ENCODE measurements at places on chromosomes 2 and 18.

DNA sequence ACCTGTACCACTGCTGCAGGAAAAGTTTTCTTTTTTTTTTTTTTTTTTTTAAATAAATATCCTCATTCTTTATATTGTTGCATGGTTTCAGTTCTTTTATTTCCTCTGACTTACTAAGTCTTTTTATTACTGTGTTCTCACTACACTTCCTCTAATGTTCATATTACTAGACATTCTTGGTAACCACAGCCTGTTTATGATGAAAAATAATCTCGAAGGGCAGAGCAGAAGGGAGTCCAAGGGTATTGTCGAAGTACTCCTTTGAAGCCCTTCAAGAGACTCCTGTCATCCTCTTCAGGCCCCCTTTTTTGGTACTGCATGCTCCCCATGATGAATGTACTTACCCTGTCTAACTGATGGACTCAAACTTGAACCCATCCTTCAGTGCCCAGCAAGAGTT, 61.2 kb downstream of the RND3 start:
- no peak for DNase-seq

DNA sequence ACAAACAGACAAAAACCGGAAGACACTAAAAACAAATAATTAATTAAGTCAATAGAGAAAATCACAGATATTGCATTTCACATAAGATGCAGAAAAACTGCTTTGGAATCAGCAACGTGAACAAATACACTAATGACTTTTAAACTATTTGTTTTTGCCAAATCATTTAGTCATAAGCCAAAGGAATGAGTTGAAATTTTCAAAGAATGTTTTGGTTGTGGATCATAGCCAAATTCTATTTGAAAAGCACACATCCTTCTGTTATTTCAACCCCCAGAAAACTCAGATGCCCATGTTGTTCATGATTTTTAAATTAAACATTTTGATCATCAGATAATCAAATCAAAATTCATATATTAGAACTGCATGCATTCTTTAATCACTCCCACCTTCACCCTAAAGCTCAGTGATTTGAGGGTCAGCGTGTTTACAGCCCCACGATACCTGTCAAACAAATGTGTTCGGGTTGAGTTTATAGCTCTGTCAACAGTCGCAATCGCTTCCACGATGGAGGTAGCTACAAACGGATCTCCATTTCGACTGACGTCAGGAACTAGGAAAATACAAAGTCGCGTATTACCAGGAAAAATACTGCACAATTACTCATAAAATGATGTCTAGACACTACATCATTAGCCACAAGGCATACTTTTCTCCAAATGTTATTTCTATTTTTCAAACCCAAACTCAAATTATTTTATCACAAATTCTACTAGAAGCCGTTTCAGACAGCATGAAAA, 90.2 kb downstream of the PXDN start:
- DNase-seq, result no peak

GRCh38 chr2:96111823-96112500, 4.4 kb downstream of the ADRA2B start:
- no peak for DNase-seq

DNA sequence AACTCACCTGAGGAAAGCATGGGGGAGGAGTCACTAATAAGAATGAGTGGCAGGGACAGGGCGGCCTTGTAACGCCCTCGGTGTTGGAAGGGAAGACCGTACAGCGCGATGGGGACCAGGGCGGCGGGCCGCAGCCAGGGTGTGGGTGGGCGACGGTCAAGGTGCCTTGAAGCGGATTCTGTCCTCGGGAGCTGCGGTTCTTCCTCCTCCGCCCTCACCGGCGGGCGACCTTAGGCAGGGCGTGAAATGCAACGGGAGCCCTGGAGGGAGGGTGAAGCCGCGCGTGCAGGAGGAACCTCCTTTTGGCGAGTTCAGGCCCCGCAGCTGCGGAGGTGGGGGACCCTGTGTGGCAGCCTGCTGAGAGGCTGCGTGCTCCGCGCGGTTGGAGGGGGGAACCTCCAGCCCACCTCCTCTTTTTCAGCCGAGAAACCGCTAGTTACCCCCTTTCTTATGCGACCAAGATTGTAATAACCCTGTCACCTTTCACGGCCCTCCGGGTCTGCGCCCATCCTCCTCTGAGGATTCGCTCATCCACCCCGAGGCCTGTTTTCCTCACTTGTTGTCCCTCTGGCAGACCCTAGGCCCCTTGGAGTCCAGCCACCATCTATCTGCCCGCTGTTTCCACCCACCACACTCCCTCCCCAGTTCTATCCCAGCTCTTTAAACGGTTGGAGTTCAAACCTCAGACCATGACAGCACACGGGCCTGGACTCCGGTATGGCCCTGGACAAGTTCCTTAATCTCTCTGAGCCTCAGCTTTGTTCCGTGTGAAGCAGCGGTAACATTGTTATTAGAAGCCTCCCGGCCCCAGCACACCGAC, 823 bp upstream of the RNU2-63P start:
- no peak for DNase-seq

- DNase-seq, result no peak
Measured at GRCh38 chr18:3623769-3624545, 174.0 kb downstream of the TGIF1 start.

DNA sequence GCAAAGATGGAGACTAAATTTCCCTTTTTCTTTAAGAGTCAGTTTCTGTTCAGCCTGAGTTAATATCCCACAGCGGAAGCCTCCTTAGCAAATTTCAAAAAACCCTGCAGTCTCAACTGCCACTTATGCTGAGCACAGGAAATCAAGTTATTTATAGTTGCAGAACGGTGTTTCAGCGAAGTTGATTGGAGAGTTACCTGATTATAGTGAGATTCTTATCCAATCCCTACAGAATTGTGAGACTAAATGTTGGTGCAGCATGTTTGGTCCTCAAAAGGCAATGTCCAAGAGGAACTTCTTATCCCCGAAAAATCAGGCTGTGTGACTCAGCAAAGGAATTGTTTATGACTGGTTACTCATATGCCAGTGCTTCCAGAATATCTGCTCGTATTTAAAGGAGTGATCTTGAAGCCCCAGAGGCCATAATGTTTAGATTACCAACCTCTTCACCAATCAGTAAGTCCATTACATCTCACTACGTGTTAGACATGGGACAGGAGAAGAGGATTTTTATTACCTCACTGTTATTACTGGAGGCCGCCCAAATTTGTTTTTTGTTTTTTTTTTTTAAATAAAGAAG, 67.9 kb downstream of the LRRFIP1 start:
- DNase-seq, result no peak

GRCh38 chr2:40721595-40721994, 269.7 kb upstream of the SLC8A1 start:
- DNase-seq, result no peak

GRCh38 chr2:176461809-176462670, 192.8 kb downstream of the MTX2 start:
- DNase-seq, result no peak

GRCh38 chr2:28591711-28592335, 96.0 kb downstream of the PLB1 start:
- DNase-seq, result no peak

DNA sequence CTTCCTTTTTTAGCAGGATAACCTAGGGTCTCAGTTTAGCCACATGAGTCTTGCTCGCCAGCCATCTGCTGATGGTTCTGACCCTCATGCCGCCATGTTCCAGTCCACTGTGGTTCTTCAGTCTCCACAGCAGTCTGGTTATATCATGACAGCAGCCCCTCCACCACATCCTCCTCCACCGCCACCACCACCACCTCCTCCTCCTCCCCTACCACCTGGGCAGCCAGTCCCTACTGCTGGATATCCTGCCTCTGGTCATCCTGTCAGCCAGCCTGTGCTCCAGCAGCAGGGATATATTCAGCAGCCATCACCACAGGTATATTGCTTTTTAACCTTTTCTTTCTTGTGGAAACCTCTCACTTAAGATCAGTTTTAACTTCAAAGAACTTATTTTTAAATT, 89.9 kb upstream of the UBXN4 start:
- DNase-seq, result no peak

DNA sequence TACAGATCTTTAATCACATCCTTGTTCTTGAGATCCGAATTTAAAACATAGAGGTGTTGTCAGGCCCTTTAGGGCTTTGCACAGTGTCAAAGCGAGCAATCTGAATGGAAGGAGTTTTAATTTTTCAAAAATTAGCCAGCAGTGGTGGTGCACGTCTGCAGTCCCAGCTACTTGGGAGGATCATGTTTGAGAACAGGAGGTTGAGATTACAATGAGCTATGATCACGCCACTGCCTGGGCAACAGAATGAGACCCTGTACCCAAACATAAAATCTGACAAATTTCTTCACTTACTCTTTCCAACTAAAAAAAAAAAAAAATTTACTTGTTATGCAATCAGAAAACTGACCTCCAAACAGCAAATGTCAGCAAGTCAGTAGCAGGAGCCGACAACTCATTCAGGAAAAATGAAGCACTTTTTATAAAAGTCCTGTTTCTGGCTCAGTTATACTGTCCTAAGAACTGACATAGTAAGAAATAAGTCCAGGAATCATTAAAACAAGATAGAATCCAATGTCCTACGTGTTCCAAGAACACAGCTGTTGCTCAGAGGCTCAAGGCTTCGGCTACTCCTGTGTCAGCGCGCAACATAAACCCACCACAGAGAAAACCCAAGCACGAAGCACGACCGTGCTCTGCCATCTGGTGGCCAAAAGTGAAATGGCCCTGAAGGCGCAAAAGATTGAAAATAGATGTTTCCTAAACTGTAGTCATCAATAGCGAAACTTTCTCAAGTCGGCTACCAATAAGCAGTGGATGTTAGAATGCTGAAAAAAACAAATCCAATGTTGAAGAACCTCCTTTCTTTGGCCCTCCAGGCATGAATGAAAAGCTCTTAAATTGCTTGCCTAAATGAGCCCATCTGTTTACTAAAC, 138.1 kb downstream of the INO80D start:
- DNase-seq, result peak; percentile 14

DNA sequence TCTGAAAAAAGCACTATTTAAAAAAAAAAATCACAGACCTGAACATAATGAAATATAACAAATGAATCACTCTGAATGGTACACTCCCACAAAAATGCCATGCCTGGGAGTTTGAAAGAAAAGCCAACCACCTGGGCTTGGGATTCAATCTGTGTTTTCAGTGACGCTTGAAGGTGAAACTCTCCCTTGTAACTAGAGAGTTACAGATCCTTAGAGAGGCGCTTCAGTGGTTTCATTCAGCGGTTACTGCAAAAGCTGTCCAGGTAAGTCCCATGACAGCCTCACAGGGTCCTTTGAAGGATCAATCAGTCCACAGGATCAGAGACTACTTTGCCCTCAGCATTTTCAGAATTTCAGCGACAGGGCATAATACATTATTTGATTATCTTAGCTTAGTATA, 627.3 kb downstream of the IRS1 start:
- no peak for DNase-seq

GRCh38 chr2:160197587-160197986, 2.5 kb downstream of the ITGB6 start:
- no peak for DNase-seq

DNA sequence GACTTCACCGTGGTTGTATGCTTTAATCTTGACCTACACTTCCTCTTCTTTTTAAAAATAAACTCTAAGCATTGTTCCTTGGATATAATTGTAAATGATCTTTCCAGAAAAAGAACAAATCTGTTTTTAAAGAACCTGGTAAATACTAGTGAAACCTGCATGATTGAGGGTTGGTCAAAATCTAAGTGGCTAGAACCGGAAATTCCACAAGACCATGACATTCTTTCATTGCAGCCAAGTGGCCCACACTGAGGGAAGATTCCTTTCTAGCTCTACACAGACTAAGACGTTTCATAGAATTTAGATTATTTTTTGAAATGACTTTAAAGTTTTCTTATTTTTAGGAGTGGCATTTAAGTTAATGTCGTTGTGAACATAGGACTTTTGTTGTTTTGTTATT, 356.7 kb downstream of the NYAP2 start:
- no peak for DNase-seq

- DNase-seq, result no peak
Measured at GRCh38 chr2:74502147-74502719, 2.8 kb upstream of the LBX2 start.

- no peak for DNase-seq
Measured at GRCh38 chr18:49585781-49586663, 24.2 kb downstream of the LIPG start.

GRCh38 chr18:63882333-63883141, 5.0 kb upstream of the SERPINB2 start:
- no peak for DNase-seq

DNA sequence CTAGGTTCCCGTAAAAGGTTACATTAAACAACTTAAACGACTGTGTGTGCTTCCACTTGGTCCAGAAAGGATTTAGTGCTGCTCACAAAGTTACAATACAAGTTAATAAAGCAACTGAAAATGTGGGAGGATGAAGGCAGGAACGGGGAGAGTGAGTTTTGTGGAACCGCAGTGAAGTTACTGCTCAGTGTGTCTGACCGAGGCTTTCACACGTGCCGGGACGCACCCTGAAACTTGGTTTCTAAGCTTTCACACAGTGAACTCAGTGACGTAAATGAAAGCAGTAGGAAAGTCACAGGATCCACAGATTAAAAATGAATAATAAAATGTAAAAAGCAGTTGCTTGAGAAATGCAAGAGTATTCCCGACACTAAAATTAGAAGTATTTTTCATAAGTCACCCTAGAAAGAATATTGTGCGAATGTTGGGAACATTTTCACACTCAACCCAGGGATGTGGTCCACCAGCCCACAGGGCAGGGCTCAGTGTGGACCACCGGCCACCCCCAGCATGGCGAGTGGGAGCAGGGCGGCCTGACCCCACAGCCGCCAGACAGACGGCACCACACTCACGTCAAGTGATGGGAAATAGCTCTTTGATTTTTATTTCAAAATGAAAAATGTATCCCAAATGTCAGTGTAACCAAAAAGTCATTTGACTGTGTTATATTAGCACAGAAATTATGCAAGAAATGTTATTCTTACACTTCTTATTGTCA, 32.6 kb upstream of the CHMP1B start:
- no peak for DNase-seq

DNA sequence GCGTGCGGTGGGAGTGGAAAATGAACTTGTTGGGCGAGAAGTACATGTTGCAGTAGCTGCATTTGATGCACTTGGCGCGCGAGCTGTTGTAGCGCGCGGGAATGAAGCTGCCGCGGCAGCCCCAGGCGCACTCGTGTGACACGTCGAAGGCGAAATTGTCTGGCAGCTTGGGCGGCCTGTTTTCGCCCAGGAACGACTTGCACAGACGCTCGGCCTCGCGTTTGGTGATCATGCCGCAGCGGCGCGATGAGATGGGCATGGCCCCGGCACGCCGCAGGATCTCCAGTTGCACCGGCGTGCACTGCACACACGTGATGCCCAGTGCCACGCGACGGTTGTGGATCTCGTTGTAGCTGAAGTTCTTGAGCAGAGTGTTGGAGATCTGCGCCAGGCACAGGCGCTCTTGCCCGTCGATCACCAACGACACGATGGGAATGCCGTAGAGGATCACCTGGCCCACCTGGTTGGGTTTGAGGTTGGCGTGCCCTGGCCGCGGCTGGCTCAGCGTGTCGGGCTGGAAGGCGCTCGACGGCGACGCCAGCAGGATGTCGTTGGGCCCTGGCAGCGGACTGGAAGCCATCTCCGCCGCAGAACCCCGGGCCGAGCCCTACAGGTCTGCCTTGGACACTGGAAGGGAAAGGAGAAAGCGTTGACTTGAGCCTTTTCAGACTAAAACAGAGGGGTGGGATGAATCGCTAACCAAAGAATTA, 2.7 kb downstream of the SKOR2 start:
- no peak for DNase-seq

Measured in activated CD8-positive, alpha-beta memory T cell treated with anti-CD3 and anti-CD28 coated beads for 1 hour (primary cell).